ENCODE measurements at places on chromosomes 5 and 9.

DNA sequence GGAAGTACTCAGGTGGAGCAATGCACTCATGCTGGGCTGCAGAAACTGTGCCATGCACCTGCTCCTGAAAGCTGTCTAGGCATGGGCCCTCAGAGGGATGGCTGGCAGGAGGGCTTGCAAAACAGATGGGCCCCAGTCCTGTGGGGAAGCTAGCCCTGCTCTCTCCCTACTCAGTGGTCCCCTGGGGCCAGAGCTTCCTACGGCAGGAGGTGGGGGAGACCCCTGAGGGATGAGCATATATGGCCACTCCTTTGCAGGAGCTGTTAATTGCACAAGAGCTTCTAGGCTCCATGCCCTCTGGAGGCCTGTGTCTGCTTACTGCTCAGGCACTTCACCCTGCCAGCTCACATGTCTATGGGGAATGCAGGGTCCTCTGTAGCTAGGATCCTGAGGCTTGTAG lies 545.3 kb upstream of the PTPRD start:
- DNase-seq = no peak

GRCh38 chr5:37437711-37438110 lies 58.6 kb downstream of the WDR70 start:
- DNase-seq = no peak

DNA sequence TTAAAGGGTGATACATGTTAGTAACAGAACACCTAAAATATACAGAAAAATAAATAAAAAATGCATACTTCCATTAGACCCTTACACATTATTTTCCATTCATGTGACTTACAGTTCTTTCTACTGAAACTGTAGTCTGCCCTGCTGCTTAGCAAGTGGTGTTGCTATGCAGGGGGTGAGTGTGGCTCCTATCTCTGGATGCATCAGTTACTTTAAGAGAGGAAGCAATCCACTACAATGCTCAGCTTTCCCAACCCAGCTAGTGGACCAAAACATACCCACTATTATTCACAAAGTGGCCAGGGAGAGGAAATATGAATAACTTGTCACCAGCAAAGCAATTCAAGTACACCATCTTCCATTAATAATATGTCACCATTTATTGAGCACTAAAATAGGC lies 121.8 kb downstream of the DOCK2 start:
- no peak for DNase-seq

DNA sequence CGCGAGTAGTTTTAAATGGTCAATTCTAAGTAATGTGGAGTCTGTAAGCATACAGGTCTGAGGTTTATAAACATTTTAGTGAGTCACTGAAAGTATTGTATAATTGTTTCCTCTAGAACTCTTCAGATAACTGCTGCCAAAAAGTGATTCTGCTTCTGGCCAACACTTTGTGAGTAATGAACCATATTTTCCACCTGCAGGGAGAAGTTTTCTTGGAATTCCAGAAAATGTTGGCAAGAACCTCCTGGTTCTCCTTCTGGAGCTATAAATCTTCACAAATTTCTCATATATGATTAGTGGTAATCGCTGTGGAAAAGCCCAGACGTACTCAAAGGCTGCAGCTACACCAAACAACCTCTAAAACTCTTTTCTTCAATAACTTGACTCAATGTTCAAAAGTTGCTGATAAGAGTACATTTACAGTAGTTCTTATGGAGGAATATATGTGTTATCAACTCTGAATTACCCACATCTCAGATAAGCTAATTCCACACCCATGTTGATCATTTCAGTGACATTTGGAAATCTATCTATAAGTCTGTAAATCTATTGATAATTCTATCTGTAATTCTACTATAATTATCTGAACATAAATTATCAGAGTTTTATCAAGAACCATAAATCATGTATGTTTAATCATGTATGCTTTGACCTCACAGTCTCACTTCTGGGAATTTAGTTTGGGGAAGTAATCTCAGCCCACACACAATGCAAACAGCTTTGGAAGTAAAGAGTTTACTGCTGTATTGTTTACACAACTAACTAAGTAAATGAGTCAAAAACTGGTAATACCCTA lies 74.1 kb downstream of the FNBP1 start:
- DNase-seq = no peak

- DNase-seq = no peak
Observed at GRCh38 chr9:136754059-136754572, 3.9 kb downstream of the LCN8 start.

DNA sequence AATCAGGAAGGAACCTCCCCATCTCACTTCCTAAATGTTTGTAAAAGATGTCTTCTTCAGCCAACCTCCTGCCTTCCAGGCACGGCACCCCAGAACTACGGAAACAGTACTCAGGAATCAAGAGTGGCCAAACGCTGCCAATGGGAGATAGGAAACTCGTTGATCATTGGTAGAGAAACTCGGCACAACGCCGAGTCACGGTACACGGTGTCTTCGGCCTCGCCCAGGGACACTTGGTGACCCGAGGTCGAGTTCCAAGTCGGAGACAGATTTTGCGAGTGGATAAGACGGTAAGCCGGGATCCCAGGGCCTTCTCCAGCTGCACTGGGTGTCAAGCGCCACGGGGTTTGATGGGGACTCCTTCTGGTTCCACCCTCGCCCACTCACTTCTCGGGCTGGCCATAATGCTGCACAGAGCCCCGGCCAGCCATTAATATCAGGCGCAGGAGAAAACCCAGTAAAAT lies 343 bp downstream of the KIAA0825 start:
- DNase-seq = no peak

GRCh38 chr5:144156767-144157171 lies 13.7 kb downstream of the YIPF5 start:
- DNase-seq = no peak

DNA sequence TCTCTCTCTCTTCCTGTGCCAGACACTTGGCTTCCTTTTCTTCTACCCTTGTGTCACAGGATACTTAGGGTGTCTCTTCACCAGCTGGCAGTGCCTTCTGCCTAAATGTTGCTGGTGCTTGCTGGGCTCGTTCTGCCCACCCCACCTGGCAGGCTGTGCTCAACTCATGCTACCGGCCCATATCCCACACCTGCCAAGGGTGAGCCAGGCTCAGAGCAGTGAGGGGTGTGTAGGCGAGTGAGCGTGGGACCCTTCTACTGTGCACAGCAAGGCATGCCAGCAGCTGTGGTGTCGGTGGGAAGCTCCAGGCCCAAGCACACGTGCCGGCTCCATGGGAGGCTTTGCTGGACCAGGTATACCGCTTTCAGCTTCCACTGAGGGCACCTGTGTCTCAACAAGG lies 1626.7 kb upstream of the ACO1 start:
- no peak for DNase-seq

DNA sequence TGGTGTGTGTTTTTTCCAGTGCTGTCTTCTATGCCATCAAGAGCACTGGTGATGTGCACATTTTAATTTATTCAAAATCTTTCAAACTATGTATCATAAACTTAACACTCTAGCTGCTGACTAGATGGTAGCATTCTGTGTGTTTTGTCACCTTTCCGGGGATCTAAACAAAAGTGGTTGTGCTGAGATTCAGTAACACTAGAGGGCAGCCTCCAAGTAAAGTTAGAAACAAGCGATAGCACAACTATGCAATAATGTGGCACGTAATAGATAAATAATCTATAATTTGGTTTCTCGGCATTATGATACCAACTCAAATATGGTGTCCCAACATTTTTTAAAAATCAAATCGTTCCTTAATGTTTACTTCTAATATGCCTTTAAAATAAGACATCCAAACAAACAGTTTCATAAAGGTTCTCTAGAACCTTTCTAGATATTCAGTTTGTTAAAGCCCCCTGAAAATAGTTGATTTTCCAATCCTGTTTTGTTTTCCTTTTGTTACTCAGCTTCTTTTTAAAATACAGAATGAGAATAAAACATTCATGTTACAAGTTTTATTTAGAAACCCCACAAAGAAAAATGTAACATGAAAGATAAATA lies 16.9 kb downstream of the SEMA6A start:
- no peak for DNase-seq

DNA sequence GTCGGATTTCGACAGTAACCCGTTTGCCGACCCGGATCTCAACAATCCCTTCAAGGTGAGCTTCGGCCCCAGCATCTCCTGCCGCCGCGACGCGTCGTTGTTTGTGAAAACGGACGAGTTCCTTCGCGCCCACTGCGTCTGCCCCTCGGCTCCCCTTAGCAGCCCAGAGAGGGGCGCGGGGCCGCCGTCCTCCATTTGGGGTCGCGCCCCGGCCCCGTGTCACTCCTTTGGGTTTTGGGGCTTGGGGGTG lies 182 bp downstream of the SCAMP1 start:
- no peak for DNase-seq

- no peak for DNase-seq
Observed at GRCh38 chr5:109580225-109580624, 109.5 kb upstream of the MAN2A1 start.

DNA sequence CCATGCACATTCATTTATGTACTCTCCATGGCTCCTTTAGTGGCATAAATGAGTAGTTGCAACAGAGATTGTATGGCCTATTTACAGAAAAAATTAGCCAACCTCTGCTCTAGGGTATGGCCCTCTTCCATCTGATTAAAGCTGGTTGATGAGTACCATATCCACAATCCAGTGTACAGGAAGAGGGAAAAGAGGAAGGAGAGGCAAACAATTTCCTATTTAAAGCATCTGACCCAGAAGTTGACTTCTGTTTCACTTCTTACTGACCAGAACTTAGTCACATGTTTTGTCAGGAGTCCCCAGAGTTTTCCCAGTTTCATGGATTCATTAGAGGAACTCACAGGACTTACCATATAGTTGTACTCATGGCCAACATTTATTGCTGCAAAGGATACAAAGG lies 68.6 kb upstream of the STARD4 start:
- no peak for DNase-seq

- DNase-seq = no peak
Observed at GRCh38 chr9:68947015-68947414, 66.9 kb downstream of the PRKACG start.

DNA sequence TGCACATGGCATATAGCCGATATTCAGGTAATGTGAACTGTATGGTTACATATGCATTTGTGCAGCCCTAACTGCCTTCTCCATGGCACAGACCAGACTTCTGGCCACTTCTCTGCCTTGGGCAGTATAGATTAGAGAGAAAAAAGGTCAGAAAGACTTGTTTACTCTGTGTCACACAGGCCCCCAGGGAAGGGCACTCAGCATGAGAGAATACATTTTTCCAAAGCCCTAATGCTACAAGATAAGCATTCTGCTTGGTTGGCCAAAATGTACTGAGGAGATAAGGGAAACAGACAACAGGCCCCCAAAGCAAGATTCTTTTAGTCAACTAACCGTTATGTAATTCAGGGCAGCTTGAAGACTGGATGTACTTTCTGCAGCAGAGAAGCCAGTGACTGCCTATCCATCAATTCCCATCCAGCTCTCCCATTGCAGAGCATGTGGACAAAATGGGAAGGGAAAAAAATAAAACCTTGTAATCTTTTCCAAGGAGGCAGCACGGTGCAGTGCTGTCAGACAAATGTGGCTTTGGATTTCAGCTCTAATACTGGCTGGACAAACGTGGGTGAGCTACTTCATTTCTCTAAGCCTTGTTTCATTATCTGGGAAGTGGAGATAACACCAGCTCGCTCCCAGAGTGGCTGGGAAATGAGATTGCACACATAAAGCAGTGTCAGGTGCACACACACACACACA lies 205.9 kb downstream of the NSG2 start:
- DNase-seq = no peak

DNA sequence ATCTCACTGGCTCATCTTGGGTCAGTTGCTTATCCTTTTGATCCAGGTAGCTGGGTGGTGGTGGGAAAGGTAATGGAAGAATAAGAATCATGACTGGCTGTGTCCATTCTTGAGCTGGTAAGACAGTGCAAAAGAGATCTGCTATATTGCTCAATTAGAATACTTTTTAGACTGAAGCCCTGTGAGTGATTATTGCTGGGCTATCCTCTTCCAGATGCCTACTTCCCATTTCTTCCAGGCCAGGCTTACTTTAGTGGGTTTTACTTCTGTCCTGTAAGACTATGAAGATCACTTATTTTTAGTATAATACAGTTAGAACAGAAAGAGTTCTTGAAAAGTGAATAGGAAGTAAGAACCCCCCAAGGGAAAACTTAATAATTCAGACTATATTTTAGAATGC lies 7.2 kb downstream of the MARCHF6 start:
- no peak for DNase-seq

- no peak for DNase-seq
Observed at GRCh38 chr5:15334551-15335266, 165.3 kb upstream of the FBXL7 start.
